ENCODE measurements at places on chromosomes 3 and 15. TPM values are rescaled to one million over a fixed set of nuclear protein-coding genes. Genes with fewer than 3 reads are reported as not detected.

The ILDR1 gene
- total RNA-seq = 0.21 TPM

The CELSR3 gene
- 1.7 TPM for total RNA-seq

The RAB6B gene
- total RNA-seq = 5.3 TPM

The CPA3 gene
- total RNA-seq = not detected

The NEIL1 gene
- 11.1 TPM for total RNA-seq

The METTL6 gene
- 21.5 TPM for total RNA-seq

The VGLL3 gene
- total RNA-seq = 33.2 TPM

The FGF12 gene
- not detected for total RNA-seq

All from mammary epithelial cell (primary cell).